CD4-positive, alpha-beta T cell treated with Interleukin-10 for 1 hour (primary cell): ENCODE measurements at places on chromosomes 7 and 10.
A peak's percentile ranks its signal among the peaks of the same experiment; 100 is the strongest.

GRCh38 chr7:40717242-40717641 is 582.4 kb downstream of the SUGCT start:
- DNase-seq = no peak

DNA sequence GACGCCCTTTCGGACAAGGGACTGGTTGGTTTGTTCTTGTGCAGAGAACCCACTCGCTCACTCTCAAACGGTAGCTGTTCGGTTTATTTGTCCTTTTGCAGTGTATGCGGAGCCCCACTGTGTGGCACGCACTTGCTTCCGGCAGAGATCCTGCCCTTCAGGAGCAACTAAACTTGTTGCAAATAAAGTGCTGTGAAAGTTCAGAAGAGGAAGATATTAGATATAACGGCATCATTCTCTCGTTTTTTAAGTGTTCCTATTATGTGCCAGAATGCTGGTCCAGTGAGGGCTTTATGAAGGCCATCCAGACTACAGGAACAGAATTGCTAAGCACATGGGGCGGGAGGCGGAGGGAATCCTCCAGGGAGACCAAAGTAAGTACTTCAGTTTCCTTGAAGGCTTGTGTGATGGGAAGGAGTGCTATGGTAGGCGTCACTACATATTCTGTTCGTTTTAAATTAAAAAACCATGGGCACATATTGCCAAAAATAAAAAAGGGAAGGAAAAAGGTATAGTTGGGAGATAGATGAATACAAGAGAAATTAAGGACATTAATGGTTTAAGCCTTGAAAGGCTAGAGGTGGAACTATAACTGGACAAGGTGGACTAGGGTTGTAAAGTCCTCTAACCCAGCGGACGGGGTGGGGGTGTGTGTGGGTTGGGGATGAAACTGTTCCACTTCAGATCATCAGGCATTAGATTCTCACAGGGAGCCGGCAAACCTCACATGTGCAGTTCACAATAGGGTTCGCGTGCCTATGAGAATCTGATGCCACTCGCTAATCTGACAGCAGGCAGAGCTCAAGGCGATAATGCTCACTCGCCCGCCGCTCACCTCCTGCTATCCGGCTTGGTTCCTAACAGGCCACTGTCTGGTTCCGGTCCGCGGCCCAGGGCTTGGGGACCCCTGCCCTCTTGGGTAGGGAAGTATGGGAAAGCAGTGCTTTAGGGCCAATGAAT is 704 bp upstream of the ERLIN1 start:
- DNase-seq = no peak

GRCh38 chr10:3807928-3808496 is 23.0 kb upstream of the KLF6 start:
- DNase-seq = peak; percentile 35

GRCh38 chr10:25766687-25767221 is 167.3 kb upstream of the MYO3A start:
- no peak for DNase-seq

GRCh38 chr10:43585981-43586729 is 11.7 kb upstream of the ZNF239 start:
- no peak for DNase-seq

DNA sequence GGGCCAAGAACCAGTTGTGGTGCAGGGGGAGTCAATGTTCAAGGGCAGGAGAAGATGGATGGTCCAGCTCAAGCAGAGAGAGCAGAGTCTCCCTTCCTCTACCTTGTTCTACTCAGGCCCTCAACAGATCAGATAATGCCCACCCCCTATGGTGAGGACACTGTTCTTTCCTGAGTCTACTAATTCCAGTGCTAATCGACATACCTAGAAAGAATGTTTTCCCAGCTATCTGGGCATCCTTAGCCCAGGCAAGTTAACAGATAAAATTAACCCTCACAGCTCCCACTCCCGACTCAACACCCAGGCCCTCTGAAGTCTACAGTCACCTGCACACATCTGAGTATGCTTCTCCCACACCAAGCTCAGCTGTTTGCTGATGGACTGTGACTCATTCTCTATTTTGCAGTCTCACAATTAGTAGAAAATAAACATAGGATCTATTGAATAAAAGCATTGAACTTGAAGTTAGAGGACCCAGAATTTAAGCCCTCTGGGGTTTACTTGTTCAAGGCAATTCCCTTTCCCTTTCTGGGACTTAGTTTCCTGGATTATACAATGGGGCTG is 17.1 kb downstream of the COL13A1 start:
- no peak for DNase-seq

- DNase-seq = no peak
Observed at GRCh38 chr10:20975236-20975635, 78.1 kb upstream of the NEBL start.

GRCh38 chr7:74441801-74442200 is 11.9 kb upstream of the GTF2IRD1 start:
- no peak for DNase-seq

GRCh38 chr10:20004087-20004523 is 187.9 kb downstream of the PLXDC2 start:
- DNase-seq = peak; percentile 2

DNA sequence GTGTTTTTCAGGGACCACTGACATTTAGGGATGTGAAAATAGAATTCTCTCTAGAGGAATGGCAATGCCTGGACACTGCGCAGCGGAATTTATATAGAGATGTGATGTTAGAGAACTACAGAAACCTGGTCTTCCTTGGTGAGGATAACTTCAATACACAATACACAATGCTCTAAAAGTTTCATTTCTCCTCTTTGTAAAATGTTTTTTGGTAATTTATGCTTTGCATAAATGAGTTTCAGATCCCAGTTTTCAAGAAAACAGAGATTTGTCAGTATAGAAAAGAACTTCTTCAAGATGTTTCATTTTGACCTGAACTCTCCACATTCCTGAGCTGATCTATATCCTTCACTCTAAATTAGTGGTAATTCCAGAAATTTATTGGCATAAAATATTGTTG is 14.2 kb downstream of the ZNF92 start:
- no peak for DNase-seq

GRCh38 chr7:32108651-32109050 is 38.4 kb upstream of the PDE1C start:
- no peak for DNase-seq

DNA sequence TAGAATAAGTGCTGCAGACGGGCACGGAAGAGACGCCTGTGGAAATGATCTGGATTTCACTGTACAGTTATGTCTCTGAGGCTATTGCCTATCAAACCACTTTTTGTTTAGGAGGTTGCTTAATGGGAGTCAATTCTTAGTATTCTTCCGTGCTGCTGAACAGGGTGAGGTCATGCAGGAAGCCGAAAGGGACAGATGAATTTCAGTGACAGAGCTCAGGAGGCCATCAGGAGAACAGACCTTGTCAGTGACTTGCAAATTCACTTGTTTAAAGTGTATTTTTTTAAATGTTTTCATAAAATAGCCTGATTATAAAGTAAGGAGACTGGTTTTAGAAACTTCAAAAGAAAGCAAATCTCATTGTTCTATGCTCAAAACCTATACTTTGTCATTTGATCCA is 58.9 kb downstream of the XRCC2 start:
- DNase-seq = no peak
